ENCODE measurements at places on chromosomes 3 and 15.

GRCh38 chr3:58645726-58646125, 20.8 kb downstream of the FAM3D start:
- DNase-seq = no peak

GRCh38 chr3:46348823-46349482, 5.0 kb upstream of the CCR2 start:
- DNase-seq = no peak

DNA sequence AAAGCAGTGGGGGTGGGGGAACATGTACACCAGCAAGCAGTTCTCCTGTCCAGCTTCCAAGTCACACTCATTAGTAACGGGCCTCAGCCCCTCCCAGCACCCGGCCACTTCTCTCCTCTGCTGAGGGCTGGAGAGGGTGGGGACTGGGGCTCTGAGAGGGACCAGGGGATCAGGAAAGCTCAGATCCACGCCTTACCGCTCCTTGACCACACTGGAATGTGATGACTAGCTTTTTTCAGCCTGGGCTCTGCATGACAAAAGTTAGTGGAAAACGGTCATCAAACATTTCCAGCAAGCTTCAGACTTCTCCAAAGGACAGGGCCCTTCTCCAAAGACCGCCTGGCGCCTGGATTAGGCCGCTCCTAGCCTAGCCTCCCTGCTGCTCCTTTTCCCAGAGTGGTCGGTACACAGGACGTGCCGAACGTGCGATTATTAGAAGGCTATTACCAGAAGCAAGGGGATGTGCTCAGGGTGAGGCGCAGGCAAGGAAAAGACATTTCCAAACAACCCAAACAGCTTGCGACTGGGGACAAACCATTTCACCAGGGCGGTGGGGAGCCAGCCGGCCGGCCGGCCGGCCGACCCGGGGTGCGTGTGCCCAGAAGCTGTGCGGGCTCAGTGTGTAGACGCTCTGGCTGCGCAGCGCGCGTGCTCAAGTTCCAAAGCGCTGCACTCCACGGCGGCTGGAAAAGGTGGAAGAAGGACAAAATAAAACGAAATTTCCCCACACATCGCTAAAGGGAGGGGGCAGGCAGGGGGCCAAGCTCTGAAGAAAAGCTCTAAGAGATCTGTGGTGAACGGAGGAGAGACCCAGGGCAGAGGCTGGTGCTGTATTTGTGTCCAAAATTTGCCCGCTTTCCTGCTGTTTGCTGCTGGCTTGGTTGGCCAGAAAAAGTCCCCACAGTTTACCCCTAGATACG, 51.0 kb upstream of the SSR3 start:
- DNase-seq = no peak

GRCh38 chr15:64191971-64192830, 29.4 kb upstream of the PPIB start:
- no peak for DNase-seq

DNA sequence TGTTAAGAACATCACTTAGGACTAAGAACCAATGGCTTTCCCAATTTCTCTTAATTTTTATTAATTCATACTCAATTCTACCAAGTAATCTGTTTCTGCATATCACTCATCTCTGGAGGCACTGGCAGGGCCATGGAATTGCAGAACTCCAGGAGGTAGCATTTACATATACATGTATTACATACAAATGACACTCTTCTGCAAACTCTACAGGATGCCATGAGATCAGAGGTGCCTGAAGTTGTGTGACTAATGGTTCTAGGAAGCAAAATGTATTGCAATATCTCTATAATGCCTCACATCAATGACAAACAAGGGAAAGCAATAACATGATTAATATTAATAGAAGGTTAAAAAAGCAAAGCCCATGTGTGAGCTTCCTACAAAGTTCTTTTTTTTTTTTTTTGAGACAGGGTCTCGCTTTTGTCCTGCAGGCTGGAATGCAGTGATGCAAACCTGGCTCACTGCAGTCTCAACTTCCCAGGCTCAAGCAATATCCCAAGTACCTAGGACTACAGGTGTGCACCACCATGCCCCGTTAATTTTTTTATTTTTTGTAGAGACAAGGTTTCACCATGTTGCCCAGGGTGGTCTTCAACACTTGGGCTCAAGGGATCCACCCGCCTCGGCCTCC, 33.0 kb downstream of the DENND6A start:
- DNase-seq = no peak

- DNase-seq = no peak
Measured at GRCh38 chr15:97037080-97037479, 706.6 kb downstream of the NR2F2 start.

- DNase-seq = no peak
Measured at GRCh38 chr3:74801924-74802323, 187.5 kb upstream of the CNTN3 start.

- no peak for DNase-seq
Measured at GRCh38 chr3:40821315-40821714, 296.6 kb downstream of the ZNF621 start.

- DNase-seq = no peak
Measured at GRCh38 chr3:152626226-152626625, 208.7 kb upstream of the P2RY1 start.

DNA sequence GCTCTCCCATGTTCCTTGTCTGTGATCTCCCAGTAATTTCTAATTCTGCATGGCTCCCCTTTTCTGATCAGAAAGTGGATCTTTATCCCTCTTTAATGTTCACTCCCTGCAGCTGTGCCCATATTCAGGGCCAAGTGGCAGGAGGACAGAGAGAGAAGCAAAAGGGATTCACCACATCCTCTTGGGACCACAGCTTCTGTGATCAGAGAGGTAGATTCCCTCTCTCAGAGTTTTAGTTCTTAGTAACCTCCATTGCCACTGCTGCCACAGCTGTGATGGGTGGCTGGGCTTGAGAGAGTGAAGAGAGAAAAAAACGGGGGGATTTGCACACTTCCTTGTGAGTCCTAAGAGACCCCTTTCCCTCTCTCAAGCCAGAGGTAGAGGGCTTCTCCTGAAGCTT, 49.2 kb downstream of the GLCE start:
- DNase-seq = no peak

GRCh38 chr15:44296625-44297524, 8.4 kb downstream of the GOLM2 start:
- no peak for DNase-seq

GRCh38 chr15:25171111-25171811, 216.5 kb downstream of the SNRPN start:
- DNase-seq = no peak

DNA sequence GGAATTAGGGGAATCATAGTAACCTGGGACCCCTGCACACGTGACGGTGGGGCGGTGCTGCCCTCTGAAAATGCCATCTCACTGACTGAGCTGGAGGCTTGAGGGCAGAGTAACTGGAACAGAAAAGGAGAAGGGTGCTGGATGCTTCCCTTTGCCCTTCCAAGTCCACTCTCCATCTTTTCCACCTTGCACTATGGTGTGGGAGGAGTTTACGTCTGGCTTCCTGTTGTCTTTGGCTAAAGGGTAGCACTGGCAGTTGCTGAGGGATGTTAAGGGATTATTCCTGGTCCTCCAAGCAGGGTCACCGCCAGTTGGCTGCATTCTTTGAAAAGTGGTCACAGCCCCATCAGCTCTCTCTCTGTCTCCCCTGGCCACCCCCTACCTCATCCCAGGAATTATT, 129.4 kb upstream of the SNTN start:
- DNase-seq = no peak

- DNase-seq = no peak
Measured at GRCh38 chr3:186452517-186452916, 90.5 kb upstream of the DGKG start.

DNA sequence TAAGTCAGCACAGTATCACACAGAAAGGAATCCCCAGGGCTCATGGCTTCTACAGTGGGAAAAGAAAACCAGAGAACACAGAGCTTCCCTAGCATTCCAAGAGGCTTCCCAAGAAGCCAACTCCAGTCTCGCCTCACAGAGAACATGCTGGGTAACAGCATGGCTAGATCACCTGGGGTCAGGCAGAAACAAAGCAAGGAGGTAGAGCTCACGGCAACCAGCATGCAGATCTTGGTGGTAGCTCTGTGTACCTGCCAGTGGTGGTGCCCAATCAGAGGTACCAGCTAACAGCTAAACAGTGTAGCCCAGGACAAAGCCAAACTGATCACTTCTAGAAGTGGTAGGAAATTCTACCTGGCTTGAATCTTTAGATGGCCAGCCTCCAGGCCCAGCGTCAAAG, 31.3 kb downstream of the POLQ start:
- no peak for DNase-seq

DNA sequence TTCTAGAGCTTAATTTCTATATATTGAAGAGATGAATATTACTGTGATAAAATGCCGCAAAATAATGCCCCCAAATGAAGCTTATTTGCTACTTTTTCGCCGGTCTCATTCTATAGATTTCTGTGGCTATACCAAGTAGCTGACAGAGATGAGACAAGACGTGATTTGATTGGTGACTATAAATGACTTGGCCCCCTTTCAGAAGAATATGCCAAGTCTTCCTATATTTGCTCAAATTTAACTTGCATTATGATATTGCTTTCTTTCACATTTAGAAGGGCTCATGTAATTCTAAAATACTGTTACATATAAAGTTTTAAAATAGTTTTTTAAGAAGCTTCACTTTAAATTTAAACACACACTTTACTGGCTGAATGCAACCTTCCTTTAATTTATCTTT, 180.1 kb downstream of the SUCLG2 start:
- DNase-seq = no peak

GRCh38 chr3:14582045-14582410, 41.9 kb upstream of the GRIP2 start:
- no peak for DNase-seq

DNA sequence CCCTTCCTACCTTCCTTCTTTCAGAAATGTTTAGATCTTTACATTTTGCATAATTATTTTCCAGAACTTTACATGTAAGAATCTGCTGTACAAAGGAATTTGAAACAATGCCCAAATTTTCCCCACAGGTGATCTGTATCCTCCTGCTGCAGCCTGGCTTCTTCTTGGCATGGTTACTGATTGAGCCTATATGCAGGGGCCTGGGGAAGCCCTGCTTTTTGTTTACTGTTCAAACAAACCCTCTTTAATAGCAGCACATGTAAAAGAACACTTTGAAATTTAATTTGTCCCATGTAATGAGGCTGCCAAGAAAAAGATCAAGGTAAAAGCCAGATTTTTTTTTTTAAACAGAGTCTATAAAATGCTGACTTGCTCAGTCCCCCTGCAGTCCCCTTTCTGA, 432.2 kb downstream of the TUSC7 start:
- no peak for DNase-seq

- no peak for DNase-seq
Measured at GRCh38 chr15:76209942-76210341, 101.3 kb downstream of the ETFA start.

- no peak for DNase-seq
Measured at GRCh38 chr3:136184703-136185102, 11.4 kb downstream of the MSL2 start.

GRCh38 chr3:195860456-195860855, 47.9 kb downstream of the TNK2 start:
- no peak for DNase-seq

DNA sequence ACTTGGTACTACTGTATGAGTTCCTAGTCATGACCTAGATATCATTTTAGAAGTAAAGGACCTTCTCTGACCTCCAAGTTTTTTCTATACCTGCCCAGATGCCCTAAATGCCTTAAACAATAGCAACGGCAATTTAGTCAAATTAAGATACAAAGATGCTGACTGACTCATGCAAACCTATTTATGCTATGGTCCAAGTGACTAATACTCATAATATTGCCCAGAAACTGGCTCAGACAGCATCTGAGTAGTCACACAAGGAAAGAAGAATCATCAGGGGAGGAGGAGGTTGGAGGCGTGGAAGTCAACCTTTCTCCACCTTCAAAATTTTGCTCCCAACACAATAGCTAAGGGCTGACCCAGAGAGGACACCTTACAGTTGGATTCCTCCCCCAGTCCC, 6.8 kb downstream of the FYCO1 start:
- DNase-seq = no peak

- peak; percentile 93 for DNase-seq
Measured at GRCh38 chr15:80058851-80059785, at the start of gene ZFAND6. Gene ZFAND6, plus strand, starts transcription at chr15:80059676. Its CDS starts 60,669 bp downstream, at chr15:80120345.
